ENCODE measurements at places on chromosomes 11 and 22. TPM values are rescaled to one million over a fixed set of nuclear protein-coding genes. Genes with fewer than 3 reads are reported as not detected.
A peak's percentile ranks its signal among the peaks of the same experiment; 100 is the strongest.

DNA sequence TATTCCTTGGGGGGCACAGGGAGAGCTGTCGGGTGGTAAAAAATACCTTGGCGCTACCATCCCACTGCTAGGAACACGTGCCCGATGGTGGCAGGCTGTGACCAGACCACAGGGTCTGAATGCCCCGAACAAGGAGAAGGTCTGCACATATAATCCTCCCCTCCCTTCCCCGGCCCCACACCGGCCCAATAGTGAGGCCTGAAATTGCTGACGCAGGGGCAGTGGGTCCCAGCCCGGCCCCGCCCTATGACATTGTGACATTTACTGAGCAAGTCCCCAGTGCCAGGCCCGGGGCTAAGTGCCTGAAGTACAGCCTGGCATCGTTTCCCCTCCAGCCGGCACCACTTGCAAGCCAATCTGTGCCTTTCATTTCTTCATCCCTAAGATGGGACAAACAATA is 19.5 kb downstream of the MN1 start:
- H3K4me1 ChIP-seq, result peaks cover 46% of the 10 kb centered on the region
- no peaks in the 10 kb centered on the region for H3K36me3 ChIP-seq
- H3K27ac ChIP-seq, result peak overlapping the region; percentile 69
- no peak for DNase-seq
- H3K4me3 ChIP-seq, result no peak overlapping the region

The C11orf71 gene
- total RNA-seq, result 6.5 TPM

The NXPE2 gene
- 0.22 TPM for total RNA-seq

GRCh38 chr22:50016988-50017700 is 4.6 kb upstream of the IL17REL start:
- H3K4me3 ChIP-seq, result no peak overlapping the region
- no peaks in the 10 kb centered on the region for H3K36me3 ChIP-seq
- peaks cover 18% of the 10 kb centered on the region for H3K27me3 ChIP-seq
- DNase-seq, result no peak
- H3K27ac ChIP-seq, result no peak overlapping the region
